Stimulated activated CD8-positive, alpha-beta memory T cell treated with anti-CD3 and anti-CD28 coated beads, Interleukin-12 subunit alpha, Interleukin-12 subunit beta, amount 100 ng/mL, for 1 hour (primary cell): ENCODE measurements at places on chromosomes 11 and 22.

DNA sequence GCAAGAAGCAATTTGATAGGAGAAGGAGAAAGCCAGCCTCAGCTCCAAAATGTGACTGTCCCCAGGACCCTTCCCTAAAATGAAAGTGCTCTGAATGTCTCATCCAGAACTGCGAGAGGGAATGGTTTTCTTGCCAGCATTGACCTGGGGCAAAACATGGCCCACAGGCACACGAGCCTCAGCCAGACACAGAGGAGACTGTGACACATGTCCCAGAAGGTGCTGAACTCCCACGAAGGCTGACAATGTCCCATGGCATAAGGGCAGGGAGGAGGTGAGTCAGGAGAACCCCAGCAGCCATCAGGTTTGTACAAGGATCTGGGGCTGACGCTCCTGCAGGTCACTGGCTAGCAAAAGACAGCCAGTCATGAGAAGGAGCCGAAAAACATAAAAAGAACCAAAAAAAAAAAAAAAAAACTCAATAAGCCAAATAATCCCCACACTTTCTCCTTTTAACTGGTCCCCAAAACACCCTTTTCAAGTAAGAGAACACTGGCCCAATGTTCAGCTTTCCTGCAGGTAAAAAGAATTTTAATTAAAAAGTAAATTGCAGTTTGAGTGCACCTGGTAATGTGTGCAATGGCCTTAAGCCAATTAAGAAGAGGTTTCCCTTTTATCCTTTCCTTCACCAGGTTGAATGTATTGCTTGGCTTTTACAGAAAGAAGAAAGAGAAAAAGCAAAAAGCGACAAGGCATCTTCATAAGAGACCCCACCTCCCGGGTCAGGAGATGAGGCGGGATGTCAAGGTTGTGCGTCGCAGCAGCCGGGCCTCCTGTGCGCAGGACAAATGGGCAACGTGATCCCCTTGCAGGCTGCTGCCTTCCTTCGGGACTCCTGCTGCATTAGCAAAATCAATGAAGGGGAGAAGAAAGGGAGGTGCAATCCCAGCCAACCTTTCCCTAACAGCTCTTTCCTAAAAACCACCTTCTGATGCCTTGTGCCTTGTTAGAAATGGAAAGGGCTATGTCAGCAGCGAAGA is 43.6 kb downstream of the GALNT18 start:
- DNase-seq = no peak

GRCh38 chr11:126311401-126312291 is 7.8 kb downstream of the DCPS start:
- no peak for DNase-seq

DNA sequence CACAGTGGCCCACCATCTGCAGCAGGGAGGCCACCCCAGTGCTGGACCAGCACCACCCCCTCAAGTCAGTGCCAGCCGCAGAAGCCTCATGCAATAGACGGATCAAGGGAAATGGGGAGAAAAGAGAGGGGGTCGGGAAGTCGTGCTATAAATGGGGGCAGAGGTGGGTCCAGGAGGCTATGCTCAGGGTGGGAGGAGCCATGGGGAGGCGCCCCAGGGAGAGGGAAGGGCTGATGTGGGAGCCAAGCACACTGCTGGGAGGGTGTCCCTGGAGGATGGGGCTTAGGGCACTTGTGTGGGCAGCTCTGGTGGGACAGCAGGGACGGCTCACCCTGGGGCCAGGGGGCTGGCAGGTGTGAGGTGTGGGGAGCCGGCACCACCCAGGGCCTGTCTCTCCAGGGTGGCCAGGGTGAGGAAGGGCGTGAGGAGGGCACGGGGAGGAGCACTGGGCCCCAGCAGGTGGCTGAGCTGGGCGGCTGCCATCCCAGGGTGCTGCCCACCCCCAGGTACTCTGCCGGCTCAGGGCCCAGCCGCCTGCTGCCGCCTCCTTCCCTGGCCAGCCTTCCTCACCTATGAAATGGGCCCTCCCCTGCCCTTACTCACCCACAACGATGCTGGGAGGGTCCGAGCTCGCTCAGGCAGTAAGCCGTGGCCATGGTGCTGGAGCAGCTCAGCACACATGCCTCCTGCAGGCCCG is 18.0 kb downstream of the PHLDA2 start:
- no peak for DNase-seq

DNA sequence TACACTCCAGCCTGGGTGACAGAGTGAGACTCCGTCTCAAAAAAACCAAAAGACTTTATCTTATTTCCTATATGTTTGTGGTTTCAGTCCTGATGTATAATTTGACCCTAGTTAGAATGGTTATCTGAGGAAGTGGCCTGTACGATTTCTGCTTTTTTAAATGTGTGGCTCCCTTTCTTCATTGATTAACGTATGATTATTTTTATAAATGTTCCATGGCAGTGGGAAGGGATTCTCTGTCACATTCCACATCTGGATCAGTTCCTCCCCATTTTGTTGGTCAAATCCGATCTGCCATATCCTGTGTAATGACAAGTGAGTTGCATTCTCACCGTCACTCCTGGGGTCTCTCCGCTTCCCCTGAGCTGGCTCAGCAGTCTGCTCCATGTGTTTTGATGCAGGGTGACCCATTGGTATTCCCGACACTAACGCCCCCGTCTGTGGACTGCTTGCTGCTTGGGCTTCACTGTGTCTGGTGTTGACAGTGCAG is 20.3 kb downstream of the NEAT1 start:
- no peak for DNase-seq

DNA sequence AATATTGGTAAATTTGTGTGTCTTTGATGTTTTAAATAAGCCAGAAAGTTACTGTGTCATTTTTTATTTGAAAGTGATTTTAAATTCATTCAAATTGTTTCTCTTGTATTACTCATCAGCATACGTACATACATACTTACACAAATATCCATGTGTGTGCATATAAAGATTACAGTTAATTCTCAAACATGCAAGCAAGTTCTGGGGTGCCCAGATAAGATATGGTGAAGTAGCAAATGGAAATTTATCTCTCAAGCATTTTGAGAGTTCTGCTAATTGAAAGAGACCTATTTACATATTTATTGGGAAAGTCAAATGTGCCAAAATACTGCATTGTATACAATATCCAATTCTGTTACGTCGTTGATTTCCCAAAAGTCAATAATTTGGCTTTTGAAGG is 1024.0 kb upstream of the CNTN5 start:
- DNase-seq = no peak

DNA sequence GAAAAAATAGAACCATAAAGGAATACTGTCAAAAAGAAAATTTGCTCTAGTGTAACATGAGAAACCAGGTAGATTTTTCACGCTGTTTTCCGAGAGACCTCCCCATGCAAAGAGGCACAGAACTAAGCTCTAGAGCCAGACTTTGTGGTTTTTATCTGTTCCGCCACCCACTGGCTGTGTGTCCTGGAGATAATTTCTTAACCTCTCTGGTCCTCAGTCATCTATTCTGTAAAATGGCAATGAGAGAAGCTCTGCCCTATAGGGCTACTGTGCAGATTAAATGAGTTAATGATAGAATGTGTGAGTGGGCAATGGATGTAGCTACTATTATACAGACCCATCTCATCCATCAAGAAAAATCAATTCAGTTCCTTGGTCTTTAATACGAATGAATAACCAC is 9.4 kb upstream of the SIGIRR start:
- DNase-seq = no peak

DNA sequence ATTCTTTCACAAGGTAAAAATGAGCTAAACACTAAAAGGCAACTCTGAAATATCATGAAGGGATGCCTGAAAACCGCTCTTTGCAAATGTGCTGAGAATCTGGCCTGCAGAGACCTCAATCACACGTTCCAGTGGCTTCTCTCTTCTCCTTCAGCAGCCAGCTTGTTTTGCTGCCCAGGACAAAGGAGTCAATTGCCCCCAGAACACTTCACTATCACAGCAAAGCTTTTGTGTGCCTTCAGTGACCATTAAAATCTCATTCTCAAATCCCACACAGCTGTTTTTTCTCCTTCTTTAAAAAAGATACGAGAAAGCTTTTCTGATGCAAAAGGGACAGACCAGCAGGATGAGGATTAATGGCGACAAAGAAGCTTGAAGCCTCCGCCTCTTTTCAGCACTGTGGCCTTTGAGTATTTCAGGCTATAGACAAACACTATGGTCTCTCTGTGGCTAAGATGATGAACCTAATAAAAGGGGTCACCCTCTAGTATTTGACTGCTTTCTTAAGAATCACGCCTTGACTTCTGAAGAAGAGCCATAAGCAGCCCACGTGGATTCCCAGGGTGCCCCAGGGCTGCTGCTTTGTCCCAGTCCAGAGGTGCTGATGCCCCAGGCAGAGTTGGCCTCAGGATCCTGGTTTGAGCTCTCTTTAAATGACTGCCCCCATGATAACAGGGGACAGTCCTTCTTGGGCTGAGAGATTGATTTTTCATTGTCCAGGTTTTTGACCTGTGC is 33.4 kb upstream of the NRIP3 start:
- no peak for DNase-seq

- no peak for DNase-seq
Observed at GRCh38 chr22:37126383-37126782, 16.9 kb upstream of the TMPRSS6 start.

DNA sequence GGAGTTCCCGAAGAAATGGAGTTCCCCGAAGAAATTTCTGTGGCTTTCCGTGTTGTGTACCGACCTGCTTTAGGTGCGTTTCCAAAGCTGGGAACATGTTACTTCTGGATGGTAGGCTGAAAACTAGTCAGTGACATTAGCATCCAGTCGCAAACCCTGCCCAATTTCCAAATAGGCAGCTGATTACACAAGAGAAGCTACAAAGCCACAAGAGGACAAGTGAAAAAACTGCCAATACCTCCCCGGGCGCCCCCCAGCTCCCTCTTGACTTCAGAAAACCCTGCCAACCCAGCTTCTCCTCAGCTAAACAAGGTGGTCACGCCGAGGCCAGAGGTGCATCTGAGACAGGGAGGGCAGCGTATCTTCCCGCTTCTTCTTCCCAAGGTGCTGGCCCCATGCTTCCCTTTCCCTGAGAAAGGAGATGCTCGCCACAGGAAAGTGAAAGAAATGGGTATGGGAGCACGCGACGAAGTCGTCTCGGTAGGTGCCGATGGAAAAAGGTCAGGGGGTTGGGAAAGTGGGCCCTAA is 551 bp downstream of the AGBL2 start:
- DNase-seq = no peak

DNA sequence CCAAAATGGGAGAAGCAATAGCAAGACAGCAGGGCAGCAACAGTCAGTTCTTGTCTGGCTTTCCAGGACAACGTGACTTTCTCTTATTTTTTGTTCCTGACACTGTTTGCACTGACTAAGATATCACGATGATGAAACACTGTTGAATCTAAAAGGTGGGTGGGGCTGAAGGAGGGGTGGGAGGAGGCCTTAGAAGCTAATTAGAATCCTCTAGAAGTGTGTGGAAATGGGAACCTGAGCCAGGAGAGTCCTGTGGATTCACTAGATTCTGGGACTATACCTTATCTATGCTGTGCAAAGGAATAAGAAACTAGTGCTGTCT is 300.3 kb downstream of the ST3GAL4 start:
- no peak for DNase-seq

DNA sequence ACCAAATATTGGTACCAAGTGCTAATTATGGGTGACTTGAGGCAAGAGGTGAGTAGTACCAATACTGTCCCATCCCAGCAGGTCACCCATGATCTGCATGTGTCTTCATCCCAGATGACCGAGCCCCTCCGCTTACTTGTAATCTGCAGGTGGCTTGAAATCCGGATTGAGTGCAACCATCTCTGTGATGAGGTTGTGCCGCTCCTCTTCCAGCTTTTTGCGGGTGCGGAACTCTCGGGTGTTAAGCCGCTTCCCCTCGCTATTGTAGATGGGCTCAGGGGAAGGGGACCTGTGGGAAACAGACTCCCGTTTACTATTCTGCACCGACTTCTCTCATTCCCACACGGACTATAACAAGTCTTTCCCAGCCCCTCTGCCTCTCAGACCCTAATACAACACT is 8.2 kb downstream of the SF1 start:
- DNase-seq = no peak

DNA sequence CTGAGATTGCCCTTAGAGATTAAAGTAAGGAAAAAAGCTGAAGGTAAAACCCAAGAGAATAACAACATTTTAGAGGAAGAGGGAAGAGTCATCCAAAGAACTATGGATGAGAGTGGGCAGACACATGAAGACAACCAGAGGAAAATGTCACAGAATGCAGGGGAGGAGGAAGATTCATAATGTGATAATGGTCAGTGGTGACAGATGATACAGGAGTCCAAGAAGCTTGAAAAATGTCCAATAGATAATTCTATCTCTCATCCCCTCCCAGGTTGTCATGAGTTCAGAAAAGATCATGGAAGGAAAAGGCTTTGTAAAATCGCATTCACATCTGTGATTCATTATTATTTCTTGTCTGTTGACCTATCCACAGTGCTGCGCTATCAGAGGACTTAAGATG is 282.3 kb upstream of the CCDC90B start:
- DNase-seq = no peak

GRCh38 chr11:11441516-11441915 is 88.5 kb upstream of the CSNK2A3 start:
- no peak for DNase-seq

DNA sequence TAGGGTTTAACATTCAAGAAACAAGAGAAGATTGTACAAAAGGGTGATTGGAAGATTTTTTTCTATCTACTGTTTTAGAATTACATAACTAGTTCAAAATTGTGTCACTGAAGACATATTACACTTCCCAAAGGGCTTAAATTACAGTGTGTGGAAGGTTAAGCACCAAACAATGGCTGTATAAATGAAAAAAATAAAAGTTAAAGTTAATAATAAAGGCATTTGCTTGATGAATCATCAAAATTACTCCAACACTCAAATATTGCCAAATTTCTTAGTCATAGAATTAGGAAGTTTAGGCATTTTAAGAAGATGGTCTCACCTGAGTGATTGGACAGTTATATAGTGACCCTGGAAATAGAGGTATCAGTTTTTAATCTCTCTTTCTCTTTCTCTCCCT is 227.6 kb upstream of the CARD18 start:
- no peak for DNase-seq

DNA sequence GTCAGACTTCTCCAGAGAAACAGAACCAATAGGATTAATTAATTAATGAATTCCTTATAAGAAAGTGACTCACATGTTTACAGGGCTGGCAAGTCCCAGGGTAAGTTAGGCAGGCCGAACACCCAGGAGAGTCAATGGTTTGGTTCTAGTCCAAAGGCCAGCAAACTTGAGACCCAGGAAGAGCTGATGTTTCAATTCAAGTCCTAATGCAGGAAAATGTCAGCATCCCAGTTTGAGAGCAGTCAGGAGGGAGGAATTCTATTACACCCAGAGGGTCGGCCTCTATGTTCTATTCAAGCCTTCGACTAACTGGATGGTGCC is 466.0 kb downstream of the INSC start:
- DNase-seq = no peak

DNA sequence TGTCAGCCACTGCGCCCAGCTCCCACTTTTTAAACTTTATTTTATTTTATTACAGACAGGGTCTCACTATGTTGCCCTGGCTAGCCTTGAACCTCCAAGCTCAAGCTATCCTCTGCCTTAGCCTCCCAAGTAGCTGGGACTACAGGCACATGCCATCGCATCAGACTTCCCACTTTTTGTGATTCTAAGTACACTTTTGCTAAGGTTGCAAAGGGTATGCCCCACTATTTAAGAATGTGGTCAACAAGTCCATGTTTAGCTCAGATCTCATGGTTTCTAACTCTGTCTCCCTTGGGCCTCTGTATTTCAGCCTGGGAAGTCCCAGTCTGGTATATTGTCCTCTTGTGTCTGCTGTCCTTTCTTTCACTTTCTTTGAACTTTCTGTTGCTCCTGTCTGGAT is 35.3 kb downstream of the EXPH5 start:
- DNase-seq = no peak

- no peak for DNase-seq
Observed at GRCh38 chr22:19723232-19723982, at the start of gene GP1BB. Gene GP1BB, plus strand, starts transcription at chr22:19723539. Its CDS starts 31 bp downstream, at chr22:19723570.
